Stimulated activated CD4-positive, alpha-beta T cell treated with anti-CD3 and anti-CD28 coated beads, Interleukin-15, amount 100 ng/mL, for 1 hour (primary cell): ENCODE measurements at places on chromosomes 1 and 21.
A peak's percentile ranks its signal among the peaks of the same experiment; 100 is the strongest.

GRCh38 chr21:33904041-33904440, 11.6 kb downstream of the ATP5PO start:
- DNase-seq = no peak

DNA sequence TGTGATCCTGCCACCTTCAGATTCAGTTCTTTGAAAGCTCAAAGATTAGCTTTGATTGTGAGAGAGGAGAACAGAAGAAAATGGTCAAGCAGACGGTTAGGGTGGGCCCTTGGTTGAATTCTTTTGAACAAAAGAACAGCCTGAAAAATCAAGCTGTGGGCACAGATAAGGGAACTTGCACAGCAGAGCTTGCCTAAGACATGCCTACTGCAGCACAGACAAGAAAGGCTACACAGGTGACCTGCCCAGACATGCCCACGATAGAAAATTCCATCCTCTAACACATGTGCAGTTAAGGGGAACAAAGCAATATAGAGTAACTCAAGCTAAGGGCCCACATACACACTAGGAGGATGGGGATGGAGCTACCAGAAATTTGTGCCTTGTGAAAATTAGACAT, 512.5 kb upstream of the LRRC7 start:
- no peak for DNase-seq

DNA sequence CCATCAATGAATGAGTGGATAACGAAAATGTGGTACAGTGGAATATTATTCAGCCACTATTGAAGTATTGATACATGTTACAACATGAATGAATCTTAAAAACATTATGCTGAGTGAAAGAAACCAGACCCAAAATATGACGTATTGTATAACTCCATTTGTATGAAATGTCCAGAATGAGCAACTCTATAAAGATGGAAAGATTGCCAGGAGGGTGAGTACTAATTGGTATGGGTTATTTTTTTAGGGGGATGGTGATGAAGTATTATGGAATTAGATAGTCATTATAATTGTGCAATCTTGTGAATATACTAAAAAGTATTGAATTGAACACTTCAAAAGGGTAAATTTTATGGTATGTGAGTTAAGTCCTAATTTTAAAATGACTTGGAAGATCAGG, 278.6 kb downstream of the SIPA1L2 start:
- DNase-seq = no peak

GRCh38 chr1:153640861-153641260, 7.0 kb downstream of the CHTOP start:
- no peak for DNase-seq

- no peak for DNase-seq
Measured at GRCh38 chr1:115090540-115090939, 1.2 kb upstream of the TSPAN2 start.

- no peak for DNase-seq
Measured at GRCh38 chr21:15797577-15798363, 68.0 kb downstream of the USP25 start.

GRCh38 chr1:203531063-203531462, 37.1 kb downstream of the OPTC start:
- DNase-seq = no peak

- peak; percentile 25 for DNase-seq
Measured at GRCh38 chr1:87331365-87332241, 2.9 kb downstream of the LMO4 start.

DNA sequence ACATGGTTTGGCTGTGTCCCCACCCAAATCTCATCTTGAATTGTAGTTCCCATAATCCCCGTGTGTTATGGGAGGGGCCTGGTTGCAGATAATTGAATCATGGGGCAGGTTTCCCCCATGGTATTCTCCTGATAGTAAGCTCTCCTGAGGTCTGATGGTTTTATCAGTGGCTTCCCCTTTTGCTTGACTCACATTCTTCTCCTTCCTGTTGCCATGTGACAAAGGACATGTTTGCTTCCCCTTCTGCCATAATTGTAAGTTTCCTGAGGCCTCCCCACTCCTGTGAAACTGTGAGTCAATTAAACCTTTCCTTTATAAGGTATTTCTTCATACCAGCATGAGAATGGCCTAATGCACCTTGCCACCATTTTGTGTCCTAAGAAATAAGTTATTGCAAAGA, 415.0 kb downstream of the COL11A1 start:
- DNase-seq = no peak

- DNase-seq = no peak
Measured at GRCh38 chr1:236829085-236829484, 34.0 kb downstream of the MTR start.

- peak; percentile 95 for DNase-seq
Measured at GRCh38 chr1:9588551-9589143, at the start of gene TMEM201. TMEM201 (plus strand) TSS chr1:9588911; CDS start chr1:9588931, 20 bp downstream.

- DNase-seq = no peak
Measured at GRCh38 chr1:164564378-164564777, 5.4 kb downstream of the PBX1 start.

GRCh38 chr21:40118527-40118926, 251.3 kb downstream of the PCP4 start:
- DNase-seq = no peak

- DNase-seq = no peak
Measured at GRCh38 chr1:18805150-18805879, 54.1 kb downstream of the TAS1R2 start.

GRCh38 chr1:22420455-22421053, 31.1 kb upstream of the ZBTB40 start:
- DNase-seq = no peak

- no peak for DNase-seq
Measured at GRCh38 chr1:84598846-84599741, 24.9 kb upstream of the CTBS start.

DNA sequence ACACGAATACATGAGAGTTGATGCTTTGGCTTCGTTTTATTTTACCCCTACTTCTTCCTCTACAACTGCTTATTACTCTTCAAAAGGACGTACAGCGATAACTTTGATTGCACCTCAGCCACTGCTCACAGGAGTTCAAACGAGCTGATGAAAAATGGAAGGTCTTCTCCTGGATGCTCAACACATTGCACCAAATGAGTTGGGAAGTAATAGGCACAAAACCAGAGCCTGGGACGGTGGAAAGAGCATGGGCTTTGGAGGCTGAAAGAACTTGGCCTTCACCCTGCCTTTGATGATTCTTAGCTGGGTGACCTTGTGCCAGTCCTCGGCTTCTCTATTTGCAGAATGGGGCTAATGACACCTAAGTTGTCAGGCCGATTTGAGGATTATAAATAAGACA, 4.8 kb downstream of the CD53 start:
- DNase-seq = no peak

- DNase-seq = no peak
Measured at GRCh38 chr1:97893844-97894243, 27.0 kb downstream of the DPYD start.

DNA sequence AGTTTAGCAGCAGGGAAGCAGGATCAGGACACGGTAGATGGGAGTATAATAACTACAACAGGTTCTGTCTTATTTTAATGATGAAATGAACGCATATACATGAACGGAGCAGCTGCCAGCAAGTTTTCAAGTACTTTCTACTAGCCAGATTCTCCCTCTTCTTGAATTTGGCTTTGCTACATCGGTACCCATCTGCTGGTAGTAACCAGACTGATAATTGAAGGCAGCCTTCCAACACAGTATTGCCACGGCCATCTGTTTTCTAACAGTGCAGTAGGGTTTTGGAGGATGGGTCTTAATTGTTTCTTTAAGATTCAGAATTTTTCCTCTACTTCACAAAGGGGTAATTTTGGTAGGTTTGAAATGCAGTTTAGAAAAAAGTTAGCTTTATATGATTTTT, 33.4 kb downstream of the CENPF start:
- no peak for DNase-seq

- no peak for DNase-seq
Measured at GRCh38 chr1:100164216-100164615, 13.8 kb downstream of the LRRC39 start.

DNA sequence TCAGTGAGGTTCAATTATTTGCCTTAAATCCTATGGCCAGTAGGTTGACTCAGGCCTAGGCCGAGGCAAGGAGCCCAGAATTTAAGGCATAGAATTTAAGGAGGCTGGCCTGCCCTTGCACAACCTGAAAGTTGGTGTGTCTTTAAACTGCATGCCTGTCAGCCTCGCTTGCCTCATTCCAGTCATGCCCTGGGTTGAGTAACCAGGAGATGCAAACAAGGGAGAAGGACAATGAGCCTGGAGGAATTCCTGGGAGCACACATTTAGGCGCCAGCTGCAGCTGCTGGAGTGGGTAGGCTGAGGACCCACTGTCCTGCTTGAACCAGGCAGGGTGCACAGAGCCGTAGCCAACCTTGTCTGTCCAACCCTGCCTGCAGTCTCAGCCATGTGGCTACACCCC, 11.7 kb downstream of the CD2 start:
- no peak for DNase-seq

DNA sequence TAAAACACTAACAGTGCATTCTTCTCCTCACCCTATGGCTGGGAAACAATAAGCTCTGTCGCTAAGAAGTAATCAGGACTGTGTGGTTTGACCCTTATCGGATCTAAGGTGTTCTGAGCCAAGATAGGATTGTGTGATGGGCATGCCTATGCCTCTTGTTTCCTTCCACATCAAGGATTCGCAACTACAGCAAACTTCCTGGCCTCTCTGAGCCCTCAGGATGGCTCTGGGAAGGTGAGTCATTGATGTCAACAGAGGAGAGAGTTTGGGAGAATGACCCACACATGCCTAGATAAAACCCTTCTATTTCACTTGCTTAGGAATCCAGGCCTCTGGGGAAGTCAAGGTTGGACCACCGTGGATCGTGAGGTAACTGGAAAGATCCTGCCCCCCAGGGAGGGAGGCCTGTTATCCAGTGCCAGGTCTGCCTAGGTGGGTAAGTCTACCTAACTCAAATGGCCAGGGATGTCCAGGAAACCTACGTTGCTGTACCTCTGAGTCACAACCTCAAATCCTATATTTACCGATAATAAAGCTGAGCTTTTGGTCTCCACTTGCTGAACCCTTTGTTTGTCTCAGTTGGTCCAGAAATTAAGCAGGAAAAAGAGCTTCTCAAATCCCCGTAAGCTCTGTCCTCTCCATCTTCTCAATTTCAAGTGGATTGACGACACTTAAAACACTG, 27.4 kb downstream of the TIAM1 start:
- DNase-seq = no peak

- no peak for DNase-seq
Measured at GRCh38 chr1:111369177-111369576, 58.4 kb downstream of the OVGP1 start.

- DNase-seq = no peak
Measured at GRCh38 chr1:246750752-246751151, 26.5 kb downstream of the SCCPDH start.

GRCh38 chr1:116258668-116259419, 114.2 kb upstream of the ATP1A1 start:
- no peak for DNase-seq

GRCh38 chr1:4395158-4395557, 259.3 kb upstream of the AJAP1 start:
- no peak for DNase-seq

DNA sequence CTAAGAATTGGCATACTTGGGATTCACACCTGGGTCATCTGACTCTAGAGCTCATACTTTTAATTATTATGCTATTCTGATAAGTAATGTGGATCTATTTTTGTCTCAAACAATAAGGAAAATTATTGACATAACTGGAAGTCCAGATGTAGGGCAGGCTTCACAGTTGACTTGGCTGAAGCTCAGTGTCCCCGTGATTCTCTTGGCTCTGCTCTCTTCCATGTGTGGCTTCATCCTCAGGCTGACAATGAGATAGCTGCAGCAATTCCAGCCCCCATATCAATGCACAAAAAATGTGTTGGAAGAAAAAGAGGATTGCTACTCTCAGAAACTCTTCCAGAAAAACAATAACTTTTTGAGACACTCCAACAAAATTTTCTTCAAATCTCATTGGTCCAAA, 23.8 kb downstream of the HSD11B1 start:
- DNase-seq = no peak

GRCh38 chr1:47618222-47618720, 180.4 kb downstream of the FOXD2 start:
- no peak for DNase-seq

GRCh38 chr1:74399249-74399648, 113.2 kb downstream of the LRRC53 start:
- DNase-seq = no peak
